ENCODE measurements at places on chromosomes 5 and 9. TPM values are rescaled to one million over a fixed set of nuclear protein-coding genes. Genes with fewer than 3 reads are reported as not detected.

GRCh38 chr5:168724227-168724626 lies 145.1 kb upstream of the PANK3 start:
- no peak for DNase-seq
- no peak overlapping the region for H3K4me3 ChIP-seq
- no peaks in the 10 kb centered on the region for H3K4me1 ChIP-seq
- no peaks in the 10 kb centered on the region for H3K27me3 ChIP-seq

- H3K27me3 ChIP-seq: no peaks in the 10 kb centered on the region
- no peaks in the 10 kb centered on the region for H3K36me3 ChIP-seq
- no peak overlapping the region for H3K4me3 ChIP-seq
These were observed 24.3 kb downstream of the ABCA1 start for GRCh38 chr9:104903609-104904008.

TAF11L10 gene
- not detected for total RNA-seq

PFN3 gene
- total RNA-seq: not detected
